Frontal cortex (tissue), 4 donors: ENCODE measurements at places on chromosomes 3 and 15. TPM values are rescaled to one million over a fixed set of nuclear protein-coding genes. Genes with fewer than 3 reads are reported as not detected.

DNA sequence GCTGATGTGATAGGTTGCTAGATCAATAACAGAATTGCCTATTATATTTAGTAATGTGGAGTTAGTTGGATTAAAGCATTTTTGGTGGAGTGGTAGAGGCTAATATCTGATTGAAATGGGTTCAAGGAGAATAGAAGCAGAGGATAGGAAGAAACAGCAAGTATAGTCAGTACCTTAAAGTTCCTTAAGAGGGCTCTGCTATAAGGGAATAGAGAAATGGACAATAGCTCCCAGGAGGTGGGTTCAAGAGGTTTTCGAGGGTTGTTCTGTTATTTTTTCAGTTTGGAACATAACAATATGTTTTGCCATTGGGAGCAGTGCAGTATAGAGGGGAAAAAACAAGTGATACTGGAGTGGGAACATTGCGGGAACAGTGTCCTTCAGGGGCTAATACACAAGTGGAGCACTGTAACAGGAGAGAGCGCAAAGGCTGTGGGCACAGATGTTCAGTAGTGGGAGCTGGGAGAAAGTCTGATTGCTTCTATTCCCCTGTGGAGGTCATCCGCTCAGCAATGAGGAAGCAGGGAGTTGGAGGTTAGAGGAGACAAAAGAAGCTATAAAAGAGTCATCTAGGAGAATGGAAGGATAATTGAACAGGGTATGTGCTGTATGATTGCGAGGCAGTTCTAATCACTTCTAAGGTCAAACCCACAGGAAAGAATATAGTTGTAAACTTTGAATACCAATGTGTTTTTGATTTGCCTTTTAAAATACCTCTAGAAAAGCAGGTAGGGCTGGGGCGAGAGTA is 3.3 kb downstream of the MRPS11 start:
- no peak for DNase-seq

GRCh38 chr3:37562876-37563275 is 298.8 kb upstream of the CTDSPL start:
- no peak for DNase-seq

DNA sequence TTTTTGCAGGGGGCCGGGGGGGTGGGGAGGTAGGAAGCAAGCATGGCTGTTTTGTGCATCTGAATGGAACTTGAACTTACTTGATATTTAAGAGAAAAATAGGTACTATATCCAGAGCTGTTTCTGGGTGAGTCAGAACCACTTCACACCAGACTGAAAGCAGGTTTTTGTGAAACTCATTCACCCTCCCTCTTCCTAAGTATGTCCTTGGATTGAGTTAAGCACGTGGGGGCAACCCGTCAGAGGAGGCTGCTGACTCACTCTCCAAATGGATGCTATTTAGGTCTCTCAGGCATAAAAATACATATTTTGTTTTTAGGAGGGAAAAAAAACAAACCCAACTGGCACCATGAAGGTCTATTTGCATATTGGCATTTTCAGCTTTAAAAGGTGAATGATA is 270.3 kb downstream of the RYR3 start:
- peak; percentile 8 for DNase-seq

GRCh38 chr15:84797212-84797611 is 19.9 kb upstream of the ALPK3 start:
- no peak for DNase-seq

DNA sequence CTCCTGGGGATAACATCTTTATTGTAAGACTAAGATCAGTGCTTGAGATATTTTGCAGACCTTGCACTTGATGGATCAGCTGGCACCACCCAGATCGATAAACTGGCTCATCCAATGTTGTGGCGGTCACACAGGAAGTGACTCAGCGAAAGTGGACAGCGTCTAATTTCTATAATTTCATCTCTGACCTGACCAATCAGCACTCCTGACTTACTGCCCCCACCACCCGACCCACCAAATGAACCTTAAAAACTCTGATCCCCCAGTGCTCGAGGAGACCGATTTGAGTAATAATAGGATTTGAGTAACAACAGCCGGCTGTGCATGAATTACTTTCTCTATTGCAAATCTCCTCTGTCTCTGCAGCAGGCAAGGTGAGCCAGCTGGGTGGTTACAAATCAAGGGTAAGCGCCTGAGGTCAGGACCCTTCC is 62.7 kb upstream of the RNU6-1 start:
- DNase-seq, result no peak

- DNase-seq, result no peak
Observed at GRCh38 chr3:19013879-19014278, 134.4 kb upstream of the KCNH8 start.

- DNase-seq, result no peak
Observed at GRCh38 chr3:9469986-9470385, 72.6 kb downstream of the SETD5 start.

GRCh38 chr3:127833281-127834032 is 11.1 kb upstream of the MGLL start:
- no peak for DNase-seq

DNA sequence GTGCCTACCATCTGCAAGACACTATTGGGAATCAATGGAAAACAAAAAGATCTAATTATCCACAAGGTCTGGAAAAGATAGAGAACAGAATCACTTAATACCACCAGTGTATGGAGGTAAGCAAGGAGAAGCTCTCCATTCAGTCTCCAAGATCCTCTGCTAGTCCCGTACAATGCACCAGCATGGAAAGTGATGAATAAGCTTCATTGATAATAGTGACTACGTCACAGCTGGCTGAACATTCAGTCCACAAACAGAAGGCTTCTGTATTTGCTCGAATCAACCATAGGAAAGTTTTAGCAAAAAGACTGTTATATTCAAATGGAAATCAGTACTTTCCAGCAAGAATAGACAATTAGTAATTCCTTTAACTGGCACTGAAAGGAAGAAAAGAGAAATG is 42.9 kb downstream of the IGSF11 start:
- DNase-seq, result peak; percentile 35

- DNase-seq, result no peak
Observed at GRCh38 chr15:33915571-33916407, 52.5 kb upstream of the CHRM5 start.

GRCh38 chr3:129469026-129469425 is 29.0 kb downstream of the IFT122 start:
- DNase-seq, result no peak

GRCh38 chr3:60086811-60087210 is 1037.0 kb upstream of the CFAP20DC start:
- no peak for DNase-seq

GRCh38 chr3:36557708-36558421 is 177.6 kb downstream of the STAC start:
- DNase-seq, result no peak

DNA sequence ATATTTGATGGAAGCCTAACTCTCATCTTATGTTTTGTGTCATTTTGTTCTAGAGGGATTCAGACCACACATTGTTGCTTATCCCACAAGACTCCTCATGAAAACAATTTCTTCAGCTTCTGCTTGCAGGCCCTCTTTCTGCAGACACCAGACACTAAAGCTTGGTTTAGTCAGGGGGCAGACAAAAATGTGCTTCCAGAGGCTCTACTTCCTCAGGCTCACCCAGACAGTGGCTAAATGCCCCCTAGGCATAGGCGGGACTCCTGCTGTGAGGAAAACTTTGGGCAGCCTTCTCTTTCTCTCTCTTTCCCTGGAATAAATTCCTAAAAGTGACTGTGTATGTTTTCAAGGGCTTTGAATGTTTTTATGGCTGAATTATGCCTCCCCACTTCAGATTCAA is 435.4 kb upstream of the ATP11B start:
- no peak for DNase-seq

- DNase-seq, result no peak
Observed at GRCh38 chr3:152400887-152401286, 132.2 kb downstream of the MBNL1 start.

DNA sequence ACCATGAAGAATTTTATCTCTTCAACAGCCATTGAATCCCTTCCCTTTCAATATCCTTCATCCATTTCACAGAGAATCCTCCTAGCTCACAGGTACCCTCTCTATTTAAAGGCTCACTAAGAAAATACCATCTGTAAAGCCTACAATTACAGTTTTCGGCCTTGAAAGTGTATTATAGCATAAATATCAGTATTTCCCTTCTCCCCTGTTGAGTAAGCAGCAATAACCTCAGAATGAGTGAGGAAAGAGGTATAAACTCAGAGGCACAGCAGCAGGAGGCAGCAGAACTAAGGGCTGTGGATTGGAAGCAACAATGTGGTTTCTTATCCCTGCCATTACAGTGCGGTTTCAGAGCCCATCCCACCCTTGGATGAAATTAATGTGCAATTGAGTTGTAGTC is 360.6 kb upstream of the ATP10A start:
- DNase-seq, result no peak

DNA sequence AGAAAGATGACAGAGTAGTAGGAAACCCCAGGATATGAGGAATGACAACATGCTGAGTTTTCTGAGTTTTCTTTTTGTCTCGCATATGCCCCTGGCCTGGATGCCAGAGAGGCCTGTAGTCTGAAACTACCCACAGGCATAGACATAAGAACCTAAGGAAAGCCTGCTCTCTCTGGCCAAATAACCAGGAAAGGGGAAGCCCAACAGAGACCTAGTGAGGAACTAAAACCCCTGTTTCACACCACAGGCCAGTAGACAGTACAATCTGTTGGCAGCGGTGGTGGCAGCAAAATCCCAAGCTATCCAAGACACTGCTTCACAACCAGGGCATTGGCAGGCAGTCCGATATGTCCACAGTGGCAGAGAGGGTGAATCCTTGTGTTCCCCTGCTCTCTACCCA is 55.0 kb upstream of the DCP1A start:
- DNase-seq, result no peak

DNA sequence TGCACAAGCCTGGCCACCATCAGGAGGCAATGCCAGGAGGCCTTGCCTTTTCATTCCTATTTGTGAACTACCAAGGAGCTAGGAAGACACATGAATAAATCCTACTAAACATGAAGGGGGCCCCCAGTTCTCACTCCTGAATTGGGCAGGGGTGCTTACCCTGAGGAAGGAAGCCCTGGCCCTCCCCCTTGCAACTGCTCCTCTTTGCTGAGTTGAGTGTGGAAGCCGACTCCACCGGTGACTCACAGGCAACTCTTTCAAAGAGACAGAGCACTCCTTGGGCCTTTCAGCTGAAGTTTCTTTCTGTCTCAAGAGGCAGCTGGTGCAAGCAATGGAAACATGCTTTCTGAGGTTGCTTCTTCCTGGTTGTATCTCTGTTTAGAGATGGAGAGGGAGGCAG is 1.7 kb downstream of the GABRG3 start:
- no peak for DNase-seq

DNA sequence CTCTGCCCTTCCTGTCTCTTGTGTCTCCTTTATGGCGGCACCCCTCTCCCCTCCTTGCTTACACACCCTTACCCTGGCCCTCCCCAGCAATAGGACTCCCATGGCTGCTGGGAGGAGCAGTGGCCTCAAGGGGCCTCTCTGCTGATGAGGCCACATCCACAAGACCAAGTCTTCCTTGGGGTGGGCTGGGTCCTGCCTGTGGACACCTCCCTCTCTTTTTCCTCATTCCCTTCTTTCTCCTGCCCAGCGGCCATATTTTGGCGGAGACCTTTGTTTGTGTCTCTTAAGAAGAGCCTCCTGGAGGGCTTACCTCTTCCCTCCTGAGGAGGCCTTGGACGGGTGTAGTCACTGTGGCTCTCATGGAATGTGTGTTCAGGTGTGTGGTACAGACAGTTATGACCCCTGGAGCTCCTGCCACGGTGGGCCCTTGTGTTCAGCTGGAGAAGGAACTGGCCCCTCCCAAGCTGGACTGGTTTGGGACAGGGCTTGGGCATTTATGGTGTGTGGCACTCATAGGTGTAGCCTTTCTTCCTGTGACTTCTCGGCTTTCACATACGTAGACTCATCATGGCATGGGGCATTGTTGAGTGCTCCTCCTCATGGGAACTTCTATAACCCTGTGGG is 56.6 kb upstream of the APEH start:
- no peak for DNase-seq

- DNase-seq, result no peak
Observed at GRCh38 chr3:120396469-120396868, 47.3 kb upstream of the LRRC58 start.

DNA sequence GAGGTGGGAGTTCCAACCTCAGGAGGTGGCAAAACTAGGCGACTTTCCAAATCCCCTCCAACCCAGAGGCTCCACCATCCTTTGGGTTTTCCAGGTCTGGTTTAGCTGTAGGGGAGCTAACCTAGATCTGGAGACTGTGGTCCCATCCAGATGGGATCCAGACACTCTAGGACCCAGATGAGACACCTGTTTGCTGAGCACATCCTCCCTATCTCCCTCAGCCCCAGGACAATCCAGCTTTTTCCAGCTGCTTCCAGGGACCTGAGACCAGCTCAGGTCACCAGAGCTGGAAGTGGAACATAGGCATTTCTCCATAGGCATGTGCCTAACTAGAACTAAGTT is 18.2 kb downstream of the CRTAP start:
- DNase-seq, result no peak

DNA sequence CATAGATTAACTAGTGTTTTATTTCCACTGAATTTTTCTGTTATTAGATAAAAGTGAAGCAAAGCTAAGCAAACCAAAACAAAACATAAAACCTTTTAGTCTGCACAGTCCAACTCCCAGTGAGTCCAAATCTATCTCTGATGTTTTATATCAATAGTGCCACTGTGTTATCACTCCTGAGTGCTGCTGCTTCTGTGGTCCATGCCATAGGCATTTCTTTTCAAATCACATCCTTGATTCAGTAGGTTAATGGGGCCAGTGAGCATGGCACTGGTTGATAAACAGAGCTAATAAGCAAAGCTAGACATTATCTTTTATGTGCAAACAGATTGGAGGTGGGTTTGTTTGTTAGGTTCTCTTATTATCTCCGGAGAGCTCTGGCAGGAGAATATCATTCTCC is 30.0 kb downstream of the RBMS3 start:
- DNase-seq, result no peak

GRCh38 chr3:126677862-126678503 is 23.1 kb upstream of the TXNRD3 start:
- DNase-seq, result no peak

GRCh38 chr15:92118162-92118935 is 264.8 kb downstream of the SLCO3A1 start:
- no peak for DNase-seq

DNA sequence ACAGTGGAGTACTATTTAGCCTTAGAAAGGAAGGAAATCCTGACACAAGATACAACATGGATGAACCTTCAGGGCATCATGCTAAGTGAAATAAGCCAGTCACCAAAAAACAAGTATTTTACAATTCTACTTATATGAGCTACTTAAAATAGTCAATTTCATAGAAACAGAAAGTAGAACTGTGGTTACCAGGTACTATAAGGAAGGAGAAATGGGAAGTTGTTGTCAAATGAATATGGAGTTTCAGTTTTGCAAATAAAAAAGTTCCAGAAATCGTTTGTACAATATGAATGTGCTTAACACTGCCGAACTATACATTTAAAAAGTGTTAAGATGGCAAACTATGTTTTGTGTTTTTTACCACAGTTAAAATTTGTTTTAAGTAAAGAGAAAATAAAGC is 26.8 kb downstream of the TRANK1 start:
- no peak for DNase-seq

The GRIP2 gene
- 8.2 TPM for total RNA-seq

The CELF6 gene
- total RNA-seq, result 11.4 TPM

The FANCD2OS gene
- not detected for total RNA-seq

The SLC9A9 gene
- total RNA-seq, result 4.9 TPM

The KLHL40 gene
- 0.41 TPM for total RNA-seq

The SRGAP3 gene
- 58.3 TPM for total RNA-seq

The UCN2 gene
- total RNA-seq, result not detected

The MME gene
- 4.1 TPM for total RNA-seq
